ENCODE measurements at places on chromosomes 11 and 22.

- DNase-seq, result no peak
Measured at GRCh38 chr11:64716473-64717267, 6.3 kb downstream of the NRXN2 start.

- no peak for DNase-seq
Measured at GRCh38 chr11:126336138-126336541, 19.3 kb upstream of the ST3GAL4 start.

DNA sequence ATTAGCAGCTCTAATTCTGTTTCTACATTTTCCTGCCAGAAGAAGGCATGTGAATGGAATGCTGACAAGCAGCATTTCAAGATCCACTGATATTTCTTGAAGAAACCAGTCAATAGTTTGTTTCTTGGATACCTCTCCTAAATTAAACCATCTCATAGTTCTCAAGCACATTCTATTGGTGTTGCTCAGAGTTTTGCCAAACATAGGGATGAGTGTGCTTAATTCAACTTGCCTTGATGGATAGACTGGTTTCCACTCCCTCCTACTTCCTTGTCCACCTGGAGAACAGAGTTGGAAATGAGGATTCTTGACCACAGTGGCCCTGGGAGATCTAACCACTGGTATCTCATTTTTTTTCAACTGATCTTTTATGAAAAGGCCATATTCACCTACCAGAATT is 29.8 kb upstream of the DDX10 start:
- DNase-seq, result no peak

DNA sequence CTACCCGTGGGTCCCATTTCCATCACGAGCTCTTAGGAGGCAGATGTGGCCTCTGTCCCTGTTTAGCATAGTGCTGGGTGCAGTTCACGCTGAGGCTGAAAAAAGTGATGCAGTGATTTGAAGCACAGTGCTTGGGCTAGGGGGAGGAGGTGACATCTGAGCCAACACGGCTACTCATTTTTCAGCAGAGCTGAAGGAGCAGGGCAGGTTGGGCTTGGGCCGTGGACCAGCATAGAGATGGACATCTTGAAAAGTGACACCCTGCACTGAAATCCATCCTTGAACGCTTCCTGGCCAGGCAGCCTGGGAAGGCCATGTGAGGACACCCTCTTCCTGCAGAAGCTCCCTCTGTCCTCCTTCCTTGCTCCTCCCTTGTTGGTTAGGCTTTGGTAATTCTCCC is 66.4 kb downstream of the ADAMTS15 start:
- no peak for DNase-seq

GRCh38 chr11:113048820-113049768 is 87.9 kb downstream of the NCAM1 start:
- DNase-seq, result no peak

- DNase-seq, result no peak
Measured at GRCh38 chr11:11444804-11445131, 91.7 kb upstream of the CSNK2A3 start.

- DNase-seq, result no peak
Measured at GRCh38 chr11:101061606-101062005, 68.0 kb downstream of the PGR start.

DNA sequence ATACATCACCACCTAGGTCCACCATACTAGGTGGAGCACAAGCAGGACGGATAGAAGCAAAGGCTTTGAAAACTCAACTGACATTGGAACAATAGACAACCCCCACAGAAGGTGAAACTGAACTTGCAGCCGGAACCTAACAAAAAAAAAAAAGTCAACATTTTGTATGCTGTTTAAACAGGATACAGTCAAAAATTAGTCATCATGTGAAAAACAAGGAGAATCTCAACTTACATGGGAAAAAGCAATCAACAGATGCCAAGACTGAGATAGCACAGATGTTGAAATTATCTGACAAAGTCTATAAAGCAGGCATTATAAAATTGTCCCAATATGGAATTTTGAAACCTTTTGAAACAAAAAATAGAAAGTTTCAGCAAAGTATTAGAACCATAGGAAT is 123.8 kb downstream of the RAB38 start:
- DNase-seq, result no peak

DNA sequence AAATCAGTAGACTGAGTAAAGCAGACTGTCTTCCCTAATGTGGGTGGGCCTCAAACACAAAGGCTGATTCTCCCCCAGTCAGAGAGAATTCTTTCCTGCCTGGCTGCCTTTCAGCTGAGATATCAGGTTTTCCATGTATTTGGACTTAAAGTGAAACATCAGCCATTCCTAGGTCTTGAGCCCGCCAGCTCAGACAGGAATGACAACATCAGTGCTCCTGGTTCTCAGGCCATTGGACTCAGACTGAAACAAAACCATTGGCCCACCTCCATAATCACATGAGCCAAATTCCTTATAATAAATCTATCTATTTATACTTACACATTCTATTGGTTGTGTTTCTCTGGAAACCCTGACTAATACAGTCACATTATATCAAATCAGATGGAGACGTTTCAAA is 56.7 kb upstream of the CLPB start:
- DNase-seq, result no peak

GRCh38 chr11:93623179-93623578 is 38.3 kb upstream of the CEP295 start:
- DNase-seq, result no peak

DNA sequence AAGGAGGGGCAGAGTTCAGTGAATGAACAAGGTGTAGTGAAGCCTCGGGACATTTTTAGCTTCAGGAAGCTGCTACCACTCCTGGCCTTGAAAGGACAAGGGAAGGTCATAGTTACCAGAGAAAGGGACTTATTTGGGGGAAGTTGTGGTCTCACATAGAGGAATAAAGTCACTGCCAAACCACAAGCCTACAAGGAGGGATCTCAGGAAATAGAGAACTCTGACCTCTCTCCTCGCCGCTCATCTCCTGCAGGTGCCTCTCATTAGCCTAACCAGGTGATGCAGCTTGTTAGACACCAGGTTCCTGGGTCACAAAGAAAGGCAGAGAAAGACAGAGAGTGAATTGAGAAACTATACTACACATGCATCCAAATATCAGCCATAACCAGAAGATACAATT is 14.3 kb upstream of the TOLLIP start:
- DNase-seq, result no peak

DNA sequence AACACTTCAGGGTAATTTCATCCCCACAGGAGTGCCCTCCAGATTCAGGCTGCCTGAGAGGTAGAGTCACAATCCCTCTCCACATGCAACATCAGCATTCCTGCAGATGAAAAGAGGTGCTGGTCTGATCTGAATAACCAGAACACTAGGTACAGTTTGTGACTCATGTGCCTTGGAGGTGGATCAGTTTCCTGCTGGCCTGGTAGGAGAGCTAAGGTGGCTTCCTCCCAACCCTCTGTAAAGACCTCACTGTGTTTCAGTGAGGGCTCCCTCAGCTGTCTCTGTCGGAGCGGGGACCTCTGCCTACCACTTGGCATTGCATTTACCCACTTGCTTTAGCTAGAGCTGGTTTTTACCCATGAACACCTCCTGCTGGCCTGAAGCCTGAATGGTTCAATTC is 7.6 kb downstream of the OR9G1 start:
- DNase-seq, result no peak

DNA sequence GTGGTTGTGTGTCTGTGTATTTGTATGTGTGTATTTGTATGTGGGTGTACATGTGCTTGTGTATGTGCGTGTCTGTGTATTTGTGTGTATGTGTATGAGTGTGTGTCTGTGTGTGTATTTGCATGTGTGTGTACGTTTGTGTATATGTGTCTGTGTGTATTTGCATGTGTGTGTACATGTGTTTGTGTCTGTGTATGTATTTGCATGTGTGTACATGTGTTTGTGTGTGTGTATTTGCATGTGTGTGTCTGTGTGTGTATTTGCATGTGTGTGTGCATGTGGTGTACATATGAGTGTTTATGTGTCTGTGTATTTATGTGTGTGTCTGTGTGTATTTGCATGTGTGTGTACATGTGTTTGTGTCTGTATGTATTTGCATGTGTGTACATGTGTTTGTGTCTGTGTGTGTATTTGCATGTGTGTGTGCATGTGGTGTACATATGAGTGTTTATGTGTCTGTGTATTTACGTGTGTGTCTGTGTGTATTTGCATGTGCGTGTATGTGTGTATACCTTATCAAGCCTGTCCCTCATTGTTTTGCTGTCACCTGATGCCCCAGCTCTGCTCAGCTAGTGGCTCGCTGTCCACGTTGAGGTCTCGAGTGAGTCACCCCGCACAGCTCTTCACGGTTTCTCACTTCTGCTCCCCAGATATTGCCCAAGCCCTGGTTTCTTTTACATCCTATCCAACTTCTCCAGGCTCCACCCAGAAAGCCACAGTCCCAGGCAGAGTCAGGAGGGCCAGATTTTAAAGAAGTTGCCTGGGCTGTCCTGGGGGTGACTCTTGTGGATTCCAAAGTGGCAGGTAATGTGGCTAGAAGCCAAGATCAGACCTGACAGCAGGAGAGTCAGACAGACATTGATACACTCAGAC is 15.2 kb downstream of the MB start:
- DNase-seq, result no peak

GRCh38 chr22:35891442-35891841 is 137.2 kb downstream of the RBFOX2 start:
- DNase-seq, result no peak

- DNase-seq, result no peak
Measured at GRCh38 chr11:61498767-61499341, 9.7 kb upstream of the LRRC10B start.

GRCh38 chr11:61864814-61865775 is 26.2 kb downstream of the FADS3 start:
- DNase-seq, result no peak

DNA sequence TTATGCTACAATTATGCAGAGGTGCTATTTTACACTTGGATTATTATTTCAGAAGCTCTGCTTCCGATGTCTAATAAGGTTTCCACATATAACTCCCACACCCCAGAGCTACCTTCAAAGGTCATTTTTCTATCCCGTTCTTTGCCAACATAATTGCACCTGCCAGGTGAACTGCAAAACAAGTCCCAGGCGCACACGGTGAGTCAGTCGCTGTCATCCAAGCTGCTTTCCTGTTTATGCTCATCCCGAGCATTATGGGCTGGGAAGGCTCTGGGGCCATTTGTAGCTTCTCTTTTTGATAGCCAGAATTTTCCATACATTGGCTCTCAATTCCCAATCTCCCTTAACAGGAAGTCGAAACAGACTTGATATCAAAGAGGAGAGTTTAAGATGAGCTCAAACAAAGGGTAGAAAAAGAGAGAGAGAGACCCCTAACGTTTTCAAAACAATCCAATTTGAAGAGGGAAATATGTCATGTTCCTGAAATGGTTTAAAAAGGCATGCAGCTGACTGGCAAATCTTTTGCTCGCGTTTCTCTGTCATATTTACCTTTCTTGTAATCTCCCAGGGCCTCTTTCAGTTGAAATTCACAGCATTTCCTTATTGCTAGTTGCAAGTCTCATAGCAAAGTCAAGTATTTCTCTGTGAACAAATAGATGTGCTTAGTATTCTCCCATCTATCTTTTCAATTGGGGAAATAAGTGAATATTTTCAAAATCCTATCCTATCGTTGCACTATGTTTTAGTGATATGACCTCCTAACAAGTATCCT is 815.9 kb downstream of the KCNA4 start:
- DNase-seq, result no peak

DNA sequence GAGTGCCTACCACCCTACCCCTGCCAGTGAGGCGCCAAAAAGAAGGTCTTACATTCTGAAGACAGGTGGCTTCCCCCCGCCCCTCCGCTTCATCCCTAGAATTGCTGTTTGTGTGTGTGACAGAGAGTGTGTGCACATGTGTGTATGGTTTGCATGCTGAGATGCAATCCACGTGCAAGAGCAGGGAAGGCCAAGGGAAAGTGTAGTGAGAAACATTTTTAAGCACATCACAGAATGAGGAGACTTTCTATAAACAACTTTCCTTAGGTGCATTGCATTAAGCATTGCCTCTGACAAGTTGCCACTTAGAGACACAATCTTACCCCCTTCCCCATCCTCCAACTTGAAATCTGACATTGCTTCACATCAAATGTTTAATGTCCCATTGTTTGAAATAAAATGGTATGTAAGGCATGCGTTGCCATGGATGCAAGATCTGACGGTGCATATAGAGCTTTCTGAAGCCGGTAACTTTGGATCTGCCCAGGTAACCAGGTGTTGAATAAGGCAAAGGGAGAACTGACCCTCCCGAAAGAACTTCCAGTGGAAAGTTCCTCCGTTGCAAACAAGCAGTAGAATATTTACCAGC is 21.4 kb downstream of the FJX1 start:
- DNase-seq, result no peak

DNA sequence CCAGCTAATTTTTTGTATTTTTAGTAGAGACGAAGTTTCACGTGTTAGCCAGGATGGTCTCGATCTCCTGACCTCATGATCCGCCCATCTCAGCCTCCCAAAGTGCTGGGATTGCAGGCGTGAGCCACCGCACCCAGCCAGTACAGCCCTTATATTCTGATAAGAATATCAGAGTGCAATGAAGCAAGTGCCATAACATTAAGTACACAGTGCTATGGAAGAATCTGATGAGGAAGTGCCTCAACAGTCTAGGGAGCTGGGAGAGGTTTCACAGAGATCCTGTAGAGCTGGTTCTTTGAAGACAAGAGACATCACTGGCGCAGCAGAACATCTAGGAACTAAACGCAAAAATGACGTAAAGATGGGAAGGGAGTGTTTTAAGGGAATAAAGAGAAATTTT is 2.1 kb downstream of the RTCB start:
- no peak for DNase-seq

DNA sequence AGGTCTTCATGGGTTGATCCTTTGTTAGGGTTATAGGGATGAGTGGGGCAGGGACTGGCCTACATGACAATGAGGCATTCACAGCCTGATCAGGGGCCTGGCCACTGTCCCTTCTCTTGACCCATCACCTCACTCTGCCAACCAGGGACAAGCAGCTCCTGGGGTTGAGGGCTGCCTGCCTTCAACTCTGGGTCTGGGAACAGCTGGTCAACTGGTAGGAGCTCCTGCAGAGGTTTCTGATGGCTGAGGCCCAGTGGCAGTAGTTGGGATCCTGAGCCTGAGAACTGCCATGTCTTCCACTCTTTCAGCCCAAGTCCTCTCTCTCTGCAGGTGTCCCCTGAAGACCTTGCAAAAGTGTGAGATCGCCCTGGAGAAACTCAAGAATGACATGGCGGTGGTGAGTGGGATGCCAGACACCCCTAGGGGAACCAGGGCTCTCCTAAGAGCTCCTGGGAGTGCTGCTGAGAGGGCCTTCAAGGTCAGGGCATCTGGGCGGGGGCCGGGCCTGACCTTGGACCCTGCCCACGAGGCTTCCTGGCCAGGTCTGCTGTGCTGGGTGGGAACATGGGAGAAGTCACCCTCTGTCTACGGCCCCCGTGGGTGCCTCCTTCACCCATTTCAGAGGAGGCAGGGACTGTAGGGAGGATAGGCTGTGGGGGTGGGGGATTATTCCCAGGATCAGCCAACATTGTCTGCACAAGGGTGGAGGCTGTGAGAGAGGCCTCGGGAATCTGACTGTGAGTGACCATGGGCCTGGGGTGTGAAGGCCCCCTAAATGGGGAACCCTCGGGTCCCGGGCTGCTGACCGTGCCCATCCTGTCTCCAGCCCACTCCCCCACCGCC is 76.8 kb downstream of the MED15 start:
- no peak for DNase-seq

Measured in cortex of kidney (tissue), 1 donor.